ENCODE measurements at places on chromosomes 2 and 18. TPM values are rescaled to one million over a fixed set of nuclear protein-coding genes. Genes with fewer than 3 reads are reported as not detected.

Gene POTEC
- not detected for total RNA-seq

Gene IL36G
- not detected for total RNA-seq

Gene MGAT5
- total RNA-seq = 32.5 TPM

Gene LRP2
- total RNA-seq = 0.21 TPM

Gene NTSR2
- not detected for total RNA-seq

Gene ZNF407
- 9.2 TPM for total RNA-seq

Gene IL36B
- total RNA-seq = not detected

Gene ZNF385B
- not detected for total RNA-seq

Gene ASB3
- total RNA-seq = 17.3 TPM

Gene ALK
- total RNA-seq = not detected

Gene FEV
- total RNA-seq = not detected

Gene TSPYL6
- total RNA-seq = not detected
